Activated CD4-positive, alpha-beta T cell treated with anti-CD3 and anti-CD28 coated beads for 24 hours (primary cell): ENCODE measurements at places on chromosomes 12 and 14.

DNA sequence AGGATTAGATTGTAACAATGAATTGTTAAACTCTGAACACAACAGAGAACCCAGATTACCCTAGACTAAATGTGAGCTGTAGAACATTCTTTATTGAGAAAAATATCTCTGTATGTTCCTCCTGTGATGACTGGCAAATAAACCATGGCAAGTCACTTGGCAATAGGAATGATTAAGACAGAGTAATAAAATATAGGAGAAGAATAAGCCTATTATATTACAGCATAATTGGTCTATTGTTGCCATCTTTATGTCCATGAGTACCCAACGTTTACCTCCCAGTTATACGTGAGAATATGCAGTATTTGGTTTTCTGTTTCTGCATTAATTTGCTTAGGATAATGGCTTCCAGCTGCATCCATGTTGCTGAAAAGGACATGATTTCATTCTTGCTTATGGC, 211.2 kb upstream of the AVPR1A start:
- DNase-seq = no peak

GRCh38 chr14:92702441-92702918, 45.9 kb downstream of the LGMN start:
- no peak for DNase-seq

- no peak for DNase-seq
Observed at GRCh38 chr12:109423392-109423791, 53.7 kb downstream of the KCTD10 start.

GRCh38 chr12:55760663-55761062, 17.7 kb downstream of the GDF11 start:
- no peak for DNase-seq

DNA sequence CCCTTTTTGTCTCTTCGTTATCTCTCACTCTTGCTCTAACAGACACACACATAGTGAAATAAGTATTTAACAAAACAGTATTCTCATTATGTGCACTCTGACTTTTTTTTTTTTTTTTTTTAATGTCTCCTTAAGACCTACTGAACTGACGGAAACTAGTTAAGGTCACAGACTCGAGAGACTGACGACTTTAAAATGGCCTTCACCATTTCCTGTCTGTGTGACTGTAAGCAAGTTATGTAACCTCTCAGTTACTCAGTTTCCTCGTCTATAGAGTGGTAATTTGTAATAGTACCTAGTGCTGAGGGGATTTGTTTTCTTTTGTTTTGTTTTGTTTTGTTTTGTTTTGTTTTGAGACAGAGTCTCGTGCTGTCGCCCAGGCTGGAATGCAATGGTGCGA, 284.8 kb downstream of the FBXL14 start:
- DNase-seq = no peak

DNA sequence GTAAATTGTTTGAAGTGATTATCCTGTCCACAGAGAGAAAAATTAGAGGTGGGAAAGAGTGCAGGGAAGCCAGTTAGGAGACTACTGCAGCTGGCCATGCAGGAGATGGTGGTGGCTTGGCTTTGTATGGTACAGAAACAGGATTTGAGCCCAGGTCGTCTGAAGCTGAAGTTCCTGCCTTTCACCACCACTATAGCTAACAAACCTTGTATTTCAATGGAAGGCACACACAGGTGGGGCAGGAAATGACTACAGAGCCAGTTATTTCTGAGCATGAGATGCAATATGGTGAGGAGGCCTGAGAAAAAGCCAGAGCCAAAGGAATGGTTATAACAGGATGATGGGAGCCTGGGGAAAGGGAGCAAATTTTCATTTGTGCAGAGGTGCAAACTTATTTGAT, 103.9 kb downstream of the BTG1 start:
- DNase-seq = no peak

DNA sequence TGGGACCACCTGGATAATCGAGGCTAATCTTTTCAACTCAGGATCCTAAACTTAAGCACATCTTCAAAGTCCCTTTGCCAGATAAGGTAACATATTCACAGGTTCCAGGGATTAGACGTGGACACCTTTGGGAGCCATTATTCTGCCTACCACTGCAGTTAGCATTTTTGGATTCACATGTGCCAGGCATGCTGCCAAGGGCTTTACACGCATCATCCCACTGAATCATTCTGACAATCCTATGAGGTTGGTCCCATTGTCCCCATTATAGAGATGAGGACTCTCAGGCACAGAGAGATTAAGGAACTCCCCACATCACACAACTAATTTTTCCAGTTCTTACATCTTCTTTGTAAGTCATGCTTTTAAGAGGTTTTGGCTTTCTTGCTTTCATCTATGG, 34.5 kb downstream of the RTN1 start:
- DNase-seq = no peak

DNA sequence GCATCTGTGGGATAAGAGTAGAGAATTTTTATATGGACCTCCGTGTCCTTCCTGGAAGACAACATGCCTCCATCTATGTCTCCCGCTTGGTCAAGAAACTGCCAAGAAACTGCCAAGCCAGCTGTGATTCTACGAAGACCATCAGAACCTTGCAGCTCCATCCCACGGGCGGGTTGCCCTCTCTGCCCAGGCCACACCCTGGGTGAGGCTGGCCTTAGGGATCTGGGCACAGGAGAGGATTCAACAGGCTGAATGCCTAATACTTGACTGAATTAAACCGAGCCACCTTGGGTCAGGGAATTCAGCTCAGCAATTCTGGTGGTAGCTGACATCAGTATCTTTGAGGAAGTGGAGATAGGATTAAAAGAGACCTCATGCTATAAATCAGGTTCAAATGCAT, 37.8 kb upstream of the FOS start:
- DNase-seq = no peak

DNA sequence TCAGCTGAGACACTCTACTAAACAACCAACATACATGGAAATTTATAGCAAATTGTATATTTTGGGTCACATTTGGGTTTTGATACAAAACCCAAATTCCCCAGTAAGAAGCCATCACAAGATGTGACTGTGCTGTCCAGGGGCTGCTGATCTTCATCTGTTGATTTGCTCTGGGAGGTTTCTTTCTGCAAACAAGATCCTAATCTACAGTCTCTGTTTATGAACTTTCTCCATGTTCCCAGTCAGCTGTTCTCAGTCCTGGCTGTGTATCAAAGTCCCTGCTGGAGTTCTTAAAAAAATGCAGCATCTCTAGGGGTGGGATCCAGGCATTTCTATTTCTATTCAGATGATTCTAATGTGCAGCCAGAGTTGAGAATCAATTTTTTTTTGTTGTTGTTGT, 85.1 kb downstream of the ATP23 start:
- DNase-seq = no peak

- no peak for DNase-seq
Observed at GRCh38 chr14:68215629-68216028, 396.1 kb downstream of the RAD51B start.

GRCh38 chr12:111293266-111294009, 75.5 kb downstream of the PHETA1 start:
- no peak for DNase-seq

GRCh38 chr12:28340261-28341045, 150.2 kb downstream of the CCDC91 start:
- no peak for DNase-seq

GRCh38 chr12:6140651-6141447, 16.4 kb upstream of the VWF start:
- peak; percentile 31 for DNase-seq

- DNase-seq = no peak
Observed at GRCh38 chr12:127161466-127161865, 1105.5 kb upstream of the TMEM132C start.

DNA sequence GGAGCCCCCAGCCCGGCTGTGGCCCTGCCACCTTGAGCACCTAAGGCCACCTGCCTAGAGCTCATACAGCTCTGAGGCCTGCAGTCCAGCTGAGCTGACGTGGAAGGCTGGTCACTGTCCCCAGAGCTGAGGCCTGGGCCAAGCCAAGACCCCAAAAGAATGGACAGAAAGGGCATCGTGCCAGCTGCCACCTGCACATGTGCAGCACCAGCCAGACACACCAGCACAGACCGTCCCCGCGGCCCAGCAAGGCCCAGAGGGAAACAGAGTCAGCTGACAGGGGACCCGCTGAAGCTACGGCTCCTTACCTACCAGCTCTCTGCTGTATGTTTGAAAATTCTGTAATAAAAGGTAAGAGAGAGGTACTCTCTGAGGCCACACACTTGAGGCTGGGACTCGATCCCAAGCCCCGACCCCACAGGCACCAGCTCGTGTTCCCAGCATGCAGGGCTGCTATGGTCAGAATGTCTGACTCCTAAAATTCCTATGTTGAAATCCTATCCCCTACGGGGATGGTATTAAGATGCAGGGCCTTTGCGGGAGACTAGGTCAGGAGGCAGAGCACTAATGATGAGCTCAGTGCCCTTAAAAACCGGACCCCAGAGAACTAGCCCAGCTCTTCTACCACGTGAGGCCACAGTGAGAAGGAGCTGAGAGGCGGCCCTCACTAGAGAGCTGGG, 25.4 kb downstream of the BRF1 start:
- DNase-seq = no peak

DNA sequence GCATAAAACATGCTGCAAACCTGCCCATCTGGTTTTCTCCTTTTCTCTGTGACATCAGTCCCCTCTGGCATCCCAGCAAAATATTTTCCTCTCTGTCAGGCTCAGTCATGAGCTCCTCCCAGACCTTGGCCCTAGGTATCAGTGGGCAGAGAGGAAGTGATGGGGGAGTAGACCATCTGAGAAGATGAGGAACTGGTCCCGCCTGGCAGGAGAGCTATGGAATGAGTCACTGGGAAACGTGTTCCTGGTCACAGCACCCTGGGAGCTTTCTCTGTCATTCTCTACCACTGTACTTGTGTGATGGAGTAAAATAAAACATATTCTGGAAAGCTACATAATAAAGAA, 5.0 kb upstream of the SRSF9 start:
- DNase-seq = no peak

DNA sequence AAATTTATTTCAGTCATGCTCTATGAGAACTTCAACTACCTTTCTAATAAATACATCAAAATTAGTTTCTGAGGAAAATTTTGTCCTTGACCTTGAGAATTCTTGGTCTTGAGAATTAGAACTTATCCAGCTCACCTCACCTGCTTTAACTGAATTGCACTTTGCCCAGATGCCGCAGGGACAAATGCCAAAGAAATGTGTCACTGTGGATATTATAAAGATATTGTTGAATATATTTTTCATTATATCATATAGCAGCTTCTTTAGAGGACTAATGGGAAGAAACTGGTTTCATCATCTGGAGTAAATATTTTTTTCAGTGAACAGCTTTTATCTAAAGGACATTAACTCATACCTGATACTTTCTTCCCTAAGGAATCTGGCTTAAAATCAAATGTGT, 54.1 kb downstream of the LRP6 start:
- DNase-seq = no peak

- no peak for DNase-seq
Observed at GRCh38 chr14:86799244-86799647, 1193.7 kb downstream of the GALC start.

- no peak for DNase-seq
Observed at GRCh38 chr12:55789171-55789570, 28.4 kb downstream of the SARNP start.

- DNase-seq = no peak
Observed at GRCh38 chr14:30849354-30849753, 25.0 kb upstream of the COCH start.

- no peak for DNase-seq
Observed at GRCh38 chr12:64531665-64532334, 78.5 kb upstream of the RASSF3 start.

DNA sequence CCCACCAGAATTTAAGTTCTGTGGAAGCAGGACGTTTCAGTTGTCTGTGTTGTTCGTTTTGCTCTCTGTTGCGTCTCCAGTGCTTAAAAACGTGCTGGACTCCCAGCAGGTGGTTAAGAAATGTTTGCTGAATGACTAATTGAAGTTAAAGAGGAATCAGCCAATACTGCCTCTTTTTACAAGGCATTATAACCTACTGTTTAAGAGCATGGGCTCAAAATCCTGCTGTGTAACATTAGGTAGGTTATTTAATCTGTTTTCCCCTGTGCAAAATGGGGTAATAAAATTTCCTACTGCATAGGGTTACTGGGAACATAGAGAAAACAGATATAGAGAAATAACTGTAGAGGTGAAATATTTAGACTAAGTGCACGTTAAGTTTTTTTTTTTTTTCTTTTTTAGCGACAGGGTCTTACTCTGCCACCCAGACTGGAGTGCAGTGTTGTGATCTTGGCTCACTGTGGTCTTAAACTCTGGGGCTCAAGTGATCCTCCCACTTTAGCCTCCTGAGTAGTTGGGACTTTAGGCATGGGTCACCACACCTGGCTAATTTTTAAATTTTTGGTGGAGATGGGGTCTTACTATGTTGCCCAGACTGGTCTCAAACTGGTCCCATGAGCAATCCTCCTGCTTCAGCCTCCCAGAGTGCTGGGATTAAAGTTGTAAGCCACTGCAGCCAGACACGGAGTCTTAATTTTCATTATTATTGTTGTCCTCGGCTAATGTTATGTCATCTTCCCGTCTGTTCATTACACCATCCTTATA, 139.4 kb upstream of the PRICKLE1 start:
- DNase-seq = no peak

GRCh38 chr14:93987376-93987775, 9.7 kb upstream of the CCDC197 start:
- DNase-seq = no peak

DNA sequence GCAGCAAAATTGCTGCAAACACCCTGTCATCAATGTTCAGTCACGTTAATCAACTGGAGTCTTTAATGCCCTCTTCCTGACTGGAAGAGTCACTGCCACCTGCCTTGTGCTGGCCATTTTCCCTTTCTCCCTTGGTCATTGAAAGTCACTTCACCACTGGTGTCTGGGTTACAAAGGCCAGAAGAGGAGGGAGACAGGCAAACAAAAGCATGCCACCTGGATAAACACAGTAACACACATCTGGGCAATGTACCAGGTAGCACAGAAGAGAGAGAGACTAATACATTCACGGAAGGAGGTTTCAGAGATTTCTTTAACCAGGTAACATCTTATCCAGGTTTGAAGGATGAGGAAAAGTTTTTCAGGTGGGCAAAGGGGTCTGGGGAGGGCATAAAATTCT, 32.7 kb downstream of the GPHB5 start:
- DNase-seq = no peak

DNA sequence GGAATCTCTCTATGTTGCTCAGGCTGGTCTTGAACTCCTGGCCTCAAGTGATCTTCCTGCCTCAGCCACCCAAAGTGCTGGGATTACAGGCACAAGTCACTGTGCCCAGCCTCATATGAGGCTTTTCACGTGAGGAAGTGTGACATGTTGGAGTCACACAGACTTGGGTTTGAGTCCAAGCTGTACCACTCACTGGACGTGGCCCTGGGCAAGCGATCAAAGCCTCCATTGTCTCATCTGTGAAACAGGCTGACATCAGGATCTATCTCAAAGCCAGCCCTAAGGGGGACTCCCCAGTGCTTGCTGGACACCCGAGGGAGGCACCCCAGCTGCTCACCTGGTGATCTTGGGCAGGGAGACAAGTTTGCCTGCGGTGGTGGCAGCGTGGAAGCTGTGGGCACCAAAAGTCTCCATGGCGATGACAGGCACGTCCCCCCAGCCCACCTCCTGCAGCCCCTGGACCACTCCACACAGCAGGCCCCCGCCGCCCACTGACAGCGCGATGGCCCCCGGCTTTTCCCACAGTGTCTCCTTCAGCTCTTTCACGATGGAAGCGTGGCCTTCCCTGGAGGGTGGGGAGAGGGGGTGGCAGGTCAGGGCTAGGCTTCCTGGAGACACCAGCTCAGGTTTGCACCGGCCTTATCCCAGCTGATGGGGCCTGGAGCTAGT, 6.7 kb downstream of the SDS start:
- no peak for DNase-seq

- no peak for DNase-seq
Observed at GRCh38 chr12:95386051-95386450, 87.9 kb upstream of the METAP2 start.

GRCh38 chr14:100498068-100498467, 89.1 kb downstream of the BEGAIN start:
- no peak for DNase-seq

- DNase-seq = no peak
Observed at GRCh38 chr12:47591795-47592194, 114.0 kb downstream of the RPAP3 start.
